ENCODE measurements at places on chromosomes 6 and 20.

DNA sequence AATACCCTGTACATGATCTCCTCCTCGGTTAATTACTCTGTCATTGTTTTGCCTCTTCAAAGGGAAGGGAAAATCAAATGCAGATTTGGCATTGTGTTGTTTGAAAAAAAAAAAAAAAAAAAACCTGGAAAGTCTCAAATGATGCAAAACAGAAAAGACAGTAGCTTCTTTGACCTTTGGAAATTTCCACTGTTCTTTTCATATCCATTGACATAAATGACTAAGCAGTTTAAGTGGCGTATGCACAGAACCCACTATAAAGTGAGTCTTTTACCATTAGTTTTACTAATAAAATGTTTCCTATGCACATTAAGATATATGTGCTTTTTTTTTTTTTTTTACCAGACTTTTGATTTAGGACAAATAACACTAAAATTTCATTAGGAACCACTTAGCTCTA lies 704.3 kb downstream of the TFAP2A start:
- no peak for DNase-seq

DNA sequence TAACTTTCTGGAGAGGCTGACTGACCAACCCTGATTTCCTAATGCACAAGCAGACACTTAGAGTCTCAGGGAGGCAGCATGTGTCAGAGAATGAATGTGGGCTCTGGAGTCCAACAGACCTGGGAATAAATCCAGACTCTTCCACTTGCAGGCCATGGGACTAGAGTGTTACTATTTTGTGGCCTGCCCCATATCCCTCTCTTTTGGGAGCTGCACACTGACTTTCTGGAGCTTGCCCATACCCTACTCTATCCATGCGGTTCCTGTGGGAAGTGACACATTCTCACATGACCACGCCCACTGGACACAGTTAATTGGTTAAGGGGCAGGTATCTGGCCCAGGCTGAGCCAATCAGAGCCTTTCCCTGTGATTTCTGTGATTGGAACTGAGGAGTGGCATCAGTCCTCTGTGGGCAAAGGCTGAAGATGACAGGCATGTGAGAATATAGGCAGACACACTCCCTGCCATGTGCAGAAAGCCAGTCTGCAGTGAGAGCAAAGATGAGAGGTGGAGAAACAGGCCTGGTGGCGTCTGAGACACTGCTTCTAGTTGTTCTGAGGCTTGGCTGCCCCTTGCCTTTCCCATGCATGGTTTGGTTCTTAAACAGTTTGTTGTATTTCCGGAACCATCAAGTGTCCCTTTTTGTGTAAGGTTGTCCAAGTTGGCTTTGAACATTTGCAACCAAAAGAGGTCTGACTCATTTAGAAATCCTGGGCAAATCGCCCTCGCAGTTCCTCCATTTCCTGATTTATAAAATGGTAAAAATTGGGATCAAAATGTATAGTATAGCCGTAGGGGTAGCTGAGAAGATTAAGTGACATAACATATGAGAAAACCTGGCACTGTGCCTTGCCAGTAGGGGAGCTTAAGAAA lies 125.6 kb downstream of the CDC5L start:
- DNase-seq = peak; percentile 32

DNA sequence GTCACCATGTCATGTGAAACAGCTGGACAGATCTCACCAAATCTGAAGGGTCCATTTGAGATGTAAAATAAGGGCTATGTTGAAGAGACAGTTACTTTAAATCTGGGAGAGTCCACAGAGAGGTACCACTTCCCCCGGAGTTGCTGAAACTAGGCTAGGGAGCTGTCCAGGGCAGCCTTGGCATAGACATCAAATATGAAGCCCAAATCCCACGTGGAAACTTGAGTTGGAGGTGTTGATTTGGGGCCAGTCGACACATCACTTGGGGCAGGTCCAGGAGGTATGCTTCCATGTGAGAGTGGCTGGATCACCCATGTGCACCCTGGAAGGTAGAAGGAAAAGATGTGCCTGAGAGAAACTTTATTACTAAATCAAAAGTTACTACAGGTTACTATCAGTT lies 12.0 kb upstream of the SERPINB9 start:
- no peak for DNase-seq

DNA sequence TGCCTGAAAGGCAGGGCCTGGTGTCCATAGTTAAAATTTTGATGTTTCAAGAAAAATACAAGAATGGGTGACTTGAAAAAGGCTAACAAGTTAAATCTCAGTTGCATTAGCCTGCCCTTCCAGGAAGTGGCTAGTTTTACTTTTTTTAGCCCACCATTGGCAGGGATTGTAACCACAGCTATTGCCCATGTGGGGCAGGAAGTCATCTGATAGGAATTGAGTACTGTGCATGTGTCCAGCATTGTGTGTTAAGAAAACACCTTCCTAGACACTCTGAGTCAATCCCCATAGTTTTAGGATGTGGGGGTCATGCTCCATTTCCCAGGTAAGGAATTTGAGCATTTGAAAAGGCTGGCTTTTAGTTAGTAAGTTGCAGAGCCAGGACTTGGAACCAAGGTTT lies 26.9 kb downstream of the LYRM2 start:
- no peak for DNase-seq

DNA sequence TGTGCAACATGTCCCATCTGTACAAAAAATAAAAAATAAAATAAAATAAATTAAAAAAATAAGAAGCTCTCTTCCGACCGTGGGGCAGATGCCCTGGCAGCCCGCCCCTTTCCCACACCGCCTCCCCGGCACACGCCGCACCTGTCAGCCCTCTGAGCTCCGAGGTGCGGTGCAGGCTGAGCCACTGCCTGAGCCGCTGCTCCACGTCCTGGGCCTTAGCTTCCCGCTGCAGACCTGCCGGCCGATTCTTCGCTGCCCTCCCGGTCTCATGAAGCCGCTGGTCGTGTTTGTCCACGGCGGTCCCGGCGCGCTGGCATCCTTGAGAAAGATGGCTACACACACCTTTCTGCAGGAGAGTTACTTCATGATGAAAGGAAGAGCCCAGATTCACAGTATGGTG lies 10.7 kb upstream of the CLPSL2 start:
- no peak for DNase-seq

DNA sequence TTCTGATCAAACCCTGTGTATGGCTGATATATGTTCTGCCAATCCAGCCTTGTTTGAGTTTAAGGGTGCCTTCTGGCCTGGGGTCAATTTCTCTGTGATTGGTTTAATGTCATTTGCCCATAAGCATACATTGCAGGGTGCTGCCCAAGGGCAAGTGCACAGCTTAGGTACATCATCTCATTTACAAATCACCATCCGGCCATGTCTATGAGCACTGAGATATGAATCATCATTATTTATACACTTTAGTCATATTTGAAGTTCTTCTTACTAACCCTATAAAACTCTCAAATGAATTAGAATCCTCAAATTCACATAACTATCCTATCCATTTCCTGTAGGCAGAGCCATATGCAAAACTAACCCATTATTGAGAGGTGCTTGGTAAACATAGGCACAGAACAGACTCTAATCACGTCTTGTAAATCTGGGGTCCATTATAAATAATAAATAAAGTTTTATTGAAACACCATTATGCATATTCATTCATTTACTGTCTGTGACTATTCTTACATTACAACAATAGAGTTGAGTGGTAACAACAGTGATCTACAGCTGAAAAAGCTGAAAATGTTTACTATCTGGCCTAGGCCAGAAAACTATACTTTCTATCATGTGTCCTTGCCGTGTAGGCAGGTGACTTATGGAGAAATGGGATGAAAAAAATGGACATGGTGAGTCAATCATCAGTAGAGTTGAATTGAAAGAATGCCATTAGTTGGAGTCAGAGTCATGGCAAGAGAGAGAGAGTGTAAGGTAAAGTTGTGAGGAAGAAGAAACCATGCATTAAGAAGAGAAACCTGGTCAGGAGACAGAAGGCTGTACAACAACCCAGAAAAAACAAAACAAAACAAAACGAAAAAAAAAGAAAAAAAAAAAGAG lies 25.0 kb downstream of the KCNQ5 start:
- no peak for DNase-seq

GRCh38 chr6:157305670-157306653 lies 17.4 kb downstream of the TMEM242 start:
- no peak for DNase-seq

DNA sequence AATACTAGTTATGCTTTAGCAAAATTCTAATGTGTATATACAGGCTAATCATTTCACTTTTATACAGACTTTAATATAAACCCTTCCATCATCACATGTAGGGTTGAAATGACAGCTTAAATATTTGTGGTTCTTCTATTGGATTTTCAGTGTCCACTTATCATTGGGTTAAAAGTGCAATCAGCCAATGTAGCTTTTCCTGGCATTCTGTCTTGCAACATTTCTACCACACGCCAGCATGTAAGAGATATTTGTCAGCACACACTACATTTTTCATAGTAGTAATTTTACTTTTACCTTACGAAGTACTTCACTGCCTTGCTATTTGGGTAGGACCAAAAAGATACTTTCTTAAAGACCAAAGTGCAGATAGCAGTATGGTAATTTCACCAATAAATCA lies 252.0 kb downstream of the TBX18 start:
- no peak for DNase-seq

DNA sequence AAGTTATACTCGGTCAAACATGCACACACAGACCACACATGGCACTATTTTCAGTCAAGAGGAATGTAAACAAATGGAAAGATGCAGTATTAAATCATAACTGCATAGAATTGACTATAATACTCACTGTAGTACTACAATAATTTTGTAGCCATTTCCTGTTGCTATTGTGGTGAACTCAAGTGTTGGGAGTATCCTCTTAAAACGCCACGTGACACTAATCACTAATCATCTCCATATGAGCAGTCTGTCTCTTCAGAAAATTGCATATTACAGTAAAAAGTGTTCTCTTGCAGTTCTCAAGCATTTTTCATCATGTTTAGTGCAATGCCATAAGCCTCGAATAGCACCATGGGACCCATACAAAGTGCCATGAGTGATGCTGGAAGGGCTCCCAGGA lies 258.7 kb upstream of the ID4 start:
- DNase-seq = no peak

- no peak for DNase-seq
Observed at GRCh38 chr6:38445336-38445735, 194.4 kb downstream of the BTBD9 start.

GRCh38 chr6:106098383-106099234 lies 12.5 kb downstream of the PRDM1 start:
- DNase-seq = peak; percentile 52

- no peak for DNase-seq
Observed at GRCh38 chr20:24617080-24617432, 147.6 kb downstream of the SYNDIG1 start.

DNA sequence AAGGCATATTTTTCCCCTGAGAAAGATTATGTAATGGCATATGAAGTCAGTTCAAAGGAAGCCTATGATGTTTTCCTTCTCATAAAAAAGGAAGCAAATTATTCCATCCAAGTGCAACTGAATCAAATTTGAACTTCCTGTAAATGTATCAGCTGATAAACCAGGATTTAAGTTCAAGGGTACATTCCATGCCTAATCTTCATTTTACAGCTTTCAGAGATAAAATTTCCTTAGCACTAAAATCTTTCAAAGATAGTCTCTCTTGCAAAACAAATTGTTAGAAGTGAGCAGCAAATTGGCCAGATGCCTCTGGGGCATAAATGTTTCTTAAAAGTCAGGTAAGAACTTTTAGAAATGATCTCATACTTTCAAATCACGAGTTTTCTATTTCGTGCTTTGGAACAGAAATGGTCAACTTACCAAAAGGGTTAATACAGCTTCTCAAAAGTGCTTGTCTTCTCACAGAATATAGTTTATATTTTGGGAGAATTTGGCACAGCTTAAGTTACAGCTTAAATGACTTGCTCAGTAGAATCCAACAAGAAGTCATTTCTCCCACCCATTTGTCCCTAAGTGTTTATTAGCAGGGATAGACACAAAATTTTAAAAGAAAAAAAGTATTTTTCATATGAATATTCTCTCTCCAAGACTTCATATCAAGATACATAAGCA lies 2.7 kb upstream of the TCF21 start:
- DNase-seq = no peak
